Mesendoderm (in vitro differentiated cells): ENCODE measurements at places on chromosomes 4 and X.
A peak's percentile ranks its signal among the peaks of the same experiment; 100 is the strongest.

DNA sequence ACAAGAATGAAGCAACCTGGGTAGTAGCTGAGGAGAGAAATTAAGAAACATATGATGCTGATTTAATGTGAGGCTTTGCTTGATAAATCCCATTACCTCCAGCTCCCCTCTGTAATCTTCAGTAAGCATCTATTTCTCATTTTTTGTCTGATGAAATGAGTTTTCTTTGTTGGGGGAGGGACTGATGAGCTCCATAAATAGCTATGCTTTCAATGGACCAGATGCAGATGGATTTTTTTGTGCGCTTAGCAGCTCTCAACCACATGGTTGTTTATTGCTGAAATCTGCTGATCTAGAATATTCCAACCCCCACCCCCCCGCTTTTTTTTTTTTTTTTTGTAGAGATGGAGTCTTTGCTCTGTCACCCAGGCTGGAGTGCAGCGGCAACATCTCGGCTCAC lies 1082.0 kb downstream of the RAPGEF2 start:
- no peak for DNase-seq

GRCh38 chr4:145351922-145352321 lies 129.7 kb upstream of the SMAD1 start:
- DNase-seq = no peak

GRCh38 chrX:45322382-45322781 lies 121.7 kb upstream of the DIPK2B start:
- peak; percentile 74 for DNase-seq

DNA sequence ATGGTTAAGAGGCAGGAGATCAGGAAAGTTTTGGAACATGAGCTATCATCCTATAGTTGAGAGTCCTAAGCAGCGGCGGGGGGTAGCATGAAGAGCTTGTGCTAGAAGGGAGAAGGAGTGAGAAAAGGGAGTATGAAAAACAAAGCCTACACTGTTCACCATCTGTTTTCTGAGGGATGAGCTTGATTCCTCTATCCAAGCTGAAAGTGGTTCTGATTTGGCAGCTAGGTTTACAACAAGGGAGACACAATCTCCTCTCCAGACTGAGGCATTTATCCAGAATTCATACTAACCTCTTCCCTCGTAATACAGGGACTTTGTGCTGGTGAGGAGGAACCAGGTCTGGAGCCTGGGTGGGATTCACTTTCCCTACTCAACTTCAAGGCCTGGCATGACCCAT lies 23.5 kb downstream of the TSC22D3 start:
- DNase-seq = no peak

DNA sequence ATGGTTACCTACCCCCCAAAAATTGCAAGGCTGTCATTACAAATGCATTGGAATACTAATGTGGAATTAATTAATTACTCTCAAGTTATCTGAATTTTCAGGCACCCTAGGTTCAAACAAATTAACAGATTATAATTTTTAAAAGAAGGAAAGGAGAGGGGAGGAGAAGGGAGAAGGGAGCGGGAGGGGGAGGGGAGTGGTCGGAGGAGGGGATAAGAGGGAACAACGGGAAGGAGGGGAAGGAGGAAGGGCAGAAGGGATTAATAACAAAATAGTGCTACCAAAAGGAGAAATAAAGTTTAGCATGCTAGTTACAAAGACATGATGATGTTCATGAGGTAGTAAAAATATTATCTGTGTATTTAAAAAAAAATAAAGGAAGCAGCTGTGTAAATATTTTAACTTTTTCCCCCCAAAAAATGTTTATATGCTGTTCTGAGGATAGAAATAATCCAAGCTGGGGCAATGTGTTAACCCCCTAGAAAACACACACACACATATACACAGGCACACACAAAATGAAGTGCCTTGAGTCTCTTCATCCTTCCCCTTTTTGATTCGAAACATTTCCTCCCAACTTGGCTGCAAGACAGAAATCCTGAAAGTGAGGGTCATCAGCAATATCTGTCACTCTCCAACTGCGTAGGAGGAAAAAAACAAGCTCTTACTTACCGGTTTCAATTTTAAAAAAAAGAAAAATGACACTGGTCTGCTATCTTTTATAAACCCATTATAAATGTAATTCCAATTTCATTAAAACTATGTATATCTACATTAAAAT lies 58.8 kb downstream of the PPP3CA start:
- no peak for DNase-seq

- no peak for DNase-seq
Measured at GRCh38 chr4:184384056-184384809, 90.1 kb downstream of the IRF2 start.

DNA sequence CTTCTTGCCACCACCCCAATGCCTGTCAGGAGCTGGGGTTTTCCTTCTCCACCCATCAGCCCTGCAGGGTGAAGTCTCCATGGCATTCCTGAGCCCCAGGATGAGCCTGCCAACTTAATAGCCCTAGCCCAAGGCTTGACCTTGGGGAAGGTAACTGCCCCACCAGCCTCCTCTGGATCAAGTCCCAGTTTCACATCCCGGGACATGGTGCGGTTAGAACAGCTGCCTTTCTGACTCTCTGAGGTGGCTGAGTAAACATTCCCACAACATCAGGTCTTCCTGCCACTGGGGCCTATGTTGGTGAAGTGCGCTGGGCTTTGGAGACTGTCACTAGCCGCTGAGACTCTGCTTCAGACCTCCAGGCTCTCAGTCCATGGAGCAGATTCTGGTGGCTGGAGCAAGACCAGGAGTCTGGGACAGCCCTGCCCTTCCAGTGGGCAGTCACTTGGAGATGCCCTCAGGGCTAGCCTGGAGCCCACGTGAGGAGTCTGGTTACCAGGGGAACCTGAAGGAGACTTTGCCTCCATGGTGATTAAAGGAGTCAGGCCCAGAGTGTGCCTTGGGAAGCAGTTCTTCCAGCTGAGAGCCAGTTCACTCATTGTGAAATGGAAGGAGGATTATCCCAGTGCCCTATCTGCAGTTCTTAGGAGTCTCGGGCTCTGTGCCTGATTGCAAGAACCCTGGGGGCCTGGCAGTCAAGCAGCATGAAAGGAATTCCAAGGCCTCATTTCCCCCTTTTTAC lies 56.8 kb downstream of the SMIM20 start:
- DNase-seq = peak; percentile 66

DNA sequence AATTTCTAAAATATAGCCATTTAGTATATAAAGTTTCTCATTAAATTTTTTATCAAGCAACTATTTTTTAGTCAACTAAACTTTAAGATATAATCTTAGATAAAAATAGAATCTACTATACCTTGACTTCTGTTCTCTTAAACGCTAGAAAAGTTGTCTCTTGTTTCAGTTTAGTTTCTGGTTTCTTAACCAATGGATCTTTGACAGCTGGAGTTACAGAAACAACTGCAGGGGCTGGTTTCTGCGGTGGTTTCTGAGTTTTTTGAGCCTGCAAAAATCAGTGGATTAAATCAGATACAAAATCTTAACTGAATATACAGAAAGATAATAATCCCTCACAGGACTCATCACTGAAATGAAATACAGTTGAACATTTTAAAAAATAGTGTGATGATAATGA lies 21.9 kb downstream of the INTS12 start:
- no peak for DNase-seq

GRCh38 chrX:24732766-24733500 lies 39.2 kb downstream of the POLA1 start:
- no peak for DNase-seq
